ENCODE measurements at places on chromosomes 3 and 15. TPM values are rescaled to one million over a fixed set of nuclear protein-coding genes. Genes with fewer than 3 reads are reported as not detected.

SPTBN5 gene
- 17.0 TPM for total RNA-seq

GREM1 gene
- total RNA-seq, result not detected

TEX55 gene
- total RNA-seq, result not detected

GOLGA8O gene
- 0.40 TPM for total RNA-seq

TIMP4 gene
- total RNA-seq, result not detected

AHSG gene
- 0.67 TPM for total RNA-seq

DAZL gene
- total RNA-seq, result not detected

GOLGA8S gene
- total RNA-seq, result not detected
